ENCODE measurements at places on chromosomes 6 and 20.

DNA sequence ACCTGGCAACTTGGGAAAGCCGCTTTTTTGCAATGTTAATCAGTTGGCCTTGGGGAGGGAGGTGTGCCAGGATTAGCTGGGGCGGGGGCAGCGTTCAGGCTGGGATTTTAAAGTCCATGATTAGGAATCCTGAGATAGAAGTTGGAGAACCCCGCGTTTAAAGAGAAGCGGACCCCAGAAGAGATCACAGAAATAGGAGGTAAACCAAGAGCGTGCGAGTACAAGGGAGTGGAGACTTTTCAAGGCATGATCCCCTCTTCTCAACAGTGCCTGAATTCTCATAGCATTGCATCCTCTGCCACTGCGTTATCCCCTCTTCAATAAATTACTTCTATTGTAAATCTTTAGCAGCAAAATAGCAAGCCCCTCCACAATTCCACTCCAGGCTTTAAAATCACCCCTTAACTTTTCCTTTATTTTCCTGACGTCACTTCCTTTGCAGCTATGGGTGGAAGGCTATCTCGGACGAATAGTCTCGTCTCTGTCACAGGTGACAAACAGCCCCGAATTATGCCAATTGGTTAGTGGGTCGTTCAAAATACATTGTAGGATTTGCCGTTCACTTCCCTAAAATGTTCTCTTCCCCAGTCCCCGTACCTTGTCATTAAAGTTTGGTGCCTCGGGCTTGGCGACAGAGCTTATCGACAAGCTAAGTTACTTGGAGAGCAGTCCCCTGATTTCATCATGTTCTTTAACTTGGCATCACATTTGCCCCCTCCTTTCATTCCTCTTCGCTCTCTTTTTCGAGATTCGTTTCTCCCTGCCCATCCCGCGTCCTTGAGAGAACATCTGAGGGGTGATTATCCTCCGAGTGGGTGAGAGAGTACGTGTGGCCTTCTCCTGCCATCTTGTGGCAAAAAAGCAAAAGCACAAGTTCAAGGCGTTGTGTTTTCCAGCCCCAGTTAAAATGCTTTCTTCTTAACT is 17.1 kb downstream of the OR2B2 start:
- DNase-seq: peak; percentile 89

GRCh38 chr20:11777387-11778205 is 140.1 kb upstream of the BTBD3 start:
- DNase-seq: no peak

DNA sequence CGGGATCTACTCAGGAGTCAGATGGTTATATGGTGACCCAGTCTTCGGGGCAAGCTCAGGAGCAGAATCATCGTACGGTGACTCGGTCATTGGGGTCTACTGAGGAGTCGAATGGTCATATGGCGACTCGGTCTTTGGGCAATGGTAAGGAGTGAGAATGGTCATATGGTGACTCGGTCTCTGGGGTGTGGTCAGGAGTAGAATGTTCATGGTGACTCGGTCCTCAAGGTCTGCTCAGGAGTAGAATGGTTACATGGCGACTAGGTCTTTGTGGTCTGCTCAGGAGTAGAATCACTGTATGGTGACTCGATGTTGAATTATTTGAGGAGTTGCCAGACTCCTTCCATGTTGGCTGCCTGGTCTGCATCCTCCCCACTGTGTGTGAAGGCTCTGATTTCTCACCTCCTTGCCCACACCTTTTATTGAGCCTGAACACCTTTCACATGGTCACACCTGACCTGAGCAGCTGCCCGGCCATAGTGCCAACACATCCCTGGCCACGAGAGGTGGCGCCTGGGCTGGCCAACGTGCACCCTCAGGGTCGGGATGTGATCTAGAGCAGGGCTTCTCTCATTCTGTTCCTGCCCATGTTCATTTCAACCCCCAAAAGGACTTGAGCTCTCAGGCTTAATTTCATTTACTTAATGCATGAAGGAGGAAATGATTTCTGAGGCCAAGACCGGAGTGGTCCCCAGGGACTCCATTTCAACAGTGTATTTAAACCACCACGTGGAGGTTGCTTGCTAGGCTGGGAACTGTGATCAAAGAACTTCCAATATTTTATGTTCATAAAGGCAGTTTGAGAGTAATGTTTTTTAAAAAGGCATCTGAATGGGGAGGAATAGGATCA is 119.5 kb downstream of the PHACTR3 start:
- DNase-seq: no peak

GRCh38 chr6:14271789-14272736 is 154.5 kb downstream of the CD83 start:
- no peak for DNase-seq

DNA sequence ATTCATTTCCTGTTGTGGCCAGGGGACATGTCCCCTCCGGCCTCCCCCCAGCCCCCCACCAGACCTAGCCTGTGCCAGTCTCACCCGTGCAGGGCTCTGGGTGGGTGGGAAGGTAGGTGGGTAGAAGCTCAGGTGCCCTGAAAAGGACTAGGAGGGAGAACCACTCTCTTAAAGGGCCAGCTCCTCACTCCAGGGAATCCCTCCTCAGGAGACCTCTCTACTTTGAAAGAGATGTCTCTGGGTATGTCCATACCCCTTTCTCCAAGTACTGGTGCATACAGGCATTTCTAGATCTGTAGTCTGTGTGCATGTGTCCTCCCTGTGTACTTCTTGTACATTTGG is 60.8 kb upstream of the EPB41L1 start:
- no peak for DNase-seq
